ENCODE measurements at places on chromosomes 5 and 9. TPM values are rescaled to one million over a fixed set of nuclear protein-coding genes. Genes with fewer than 3 reads are reported as not detected.
A peak's percentile ranks its signal among the peaks of the same experiment; 100 is the strongest.

Gene MXD3
- total RNA-seq = 3.2 TPM

DNA sequence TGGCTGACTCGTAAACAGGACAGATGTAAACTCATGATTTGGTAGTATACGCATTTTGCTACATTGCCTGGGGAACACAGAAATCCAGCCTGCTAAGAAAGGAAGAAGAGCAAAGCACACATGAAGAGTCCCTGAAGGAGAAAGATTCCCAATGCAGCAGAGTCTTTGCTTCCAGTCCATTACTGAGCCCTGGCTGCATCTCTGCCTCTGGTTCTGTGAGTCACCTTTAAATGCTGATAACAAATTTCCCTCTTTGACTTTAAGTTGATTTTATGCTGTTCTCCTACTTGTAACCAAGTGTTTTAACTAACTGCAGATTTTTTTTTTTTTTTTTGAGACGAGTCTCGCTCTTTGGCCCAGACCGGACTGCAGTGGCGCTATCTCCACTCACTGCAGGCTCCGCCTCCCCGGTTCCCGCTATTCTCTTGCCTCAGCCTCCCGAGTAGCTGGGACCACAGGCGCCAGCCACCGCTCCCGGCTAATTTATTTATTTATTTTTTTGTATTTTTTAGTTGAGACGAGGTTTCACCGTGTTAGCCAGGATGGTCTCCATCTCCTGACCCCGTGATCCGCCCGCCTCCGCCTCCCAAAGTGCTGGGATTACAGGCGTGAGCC is 8.5 kb upstream of the PRXL2C start:
- no peaks in the 10 kb centered on the region for H3K4me1 ChIP-seq
- no peak overlapping the region for H3K4me3 ChIP-seq
- H3K27ac ChIP-seq = no peak overlapping the region
- H3K36me3 ChIP-seq = no peaks in the 10 kb centered on the region
- no peak for DNase-seq
- no peaks in the 10 kb centered on the region for H3K27me3 ChIP-seq

Gene TNFSF8
- 0.91 TPM for total RNA-seq

Gene AGXT2
- 55.0 TPM for total RNA-seq

- DNase-seq = no peak
- H3K27me3 ChIP-seq = no peaks in the 10 kb centered on the region
- no peak overlapping the region for H3K27ac ChIP-seq
- H3K4me3 ChIP-seq = no peak overlapping the region
- no peaks in the 10 kb centered on the region for H3K36me3 ChIP-seq
- no peaks in the 10 kb centered on the region for H3K4me1 ChIP-seq
Observed at GRCh38 chr9:137648396-137648795, 29.6 kb downstream of the EHMT1 start.

DNA sequence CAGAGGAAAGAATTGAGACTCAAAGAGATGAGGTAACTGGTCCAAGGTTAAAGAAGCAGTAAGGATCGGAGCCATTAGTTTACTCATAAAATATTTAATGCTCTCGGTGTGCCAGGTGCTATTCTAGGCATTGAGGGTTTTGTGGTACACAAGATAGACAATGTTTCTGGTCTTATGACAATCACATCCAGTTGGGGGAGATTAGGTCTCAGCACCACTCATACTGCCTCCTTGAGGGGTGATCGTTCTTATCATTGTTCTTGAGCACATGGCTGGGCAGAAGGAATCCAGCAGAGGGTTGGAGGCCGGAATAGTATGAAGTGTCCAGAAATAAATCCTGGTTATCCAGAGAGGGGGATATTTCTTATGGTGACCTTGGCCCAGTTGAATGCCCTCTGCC is 40.7 kb upstream of the LCP2 start:
- H3K4me1 ChIP-seq = no peaks in the 10 kb centered on the region
- no peaks in the 10 kb centered on the region for H3K27me3 ChIP-seq
- H3K36me3 ChIP-seq = no peaks in the 10 kb centered on the region
- H3K4me3 ChIP-seq = no peak overlapping the region

Gene PCDHGB1
- 0.93 TPM for total RNA-seq

- H3K36me3 ChIP-seq = no peaks in the 10 kb centered on the region
- H3K27me3 ChIP-seq = no peaks in the 10 kb centered on the region
- no peak overlapping the region for H3K27ac ChIP-seq
- H3K4me1 ChIP-seq = no peaks in the 10 kb centered on the region
- no peak overlapping the region for H3K4me3 ChIP-seq
Observed at GRCh38 chr9:105485131-105485530, 37.3 kb downstream of the FSD1L start.

GRCh38 chr9:130597228-130597627 is 17.9 kb downstream of the FUBP3 start:
- no peaks in the 10 kb centered on the region for H3K4me1 ChIP-seq
- H3K27me3 ChIP-seq = no peaks in the 10 kb centered on the region
- no peaks in the 10 kb centered on the region for H3K36me3 ChIP-seq
- DNase-seq = no peak
- H3K27ac ChIP-seq = peak overlapping the region; percentile 47

DNA sequence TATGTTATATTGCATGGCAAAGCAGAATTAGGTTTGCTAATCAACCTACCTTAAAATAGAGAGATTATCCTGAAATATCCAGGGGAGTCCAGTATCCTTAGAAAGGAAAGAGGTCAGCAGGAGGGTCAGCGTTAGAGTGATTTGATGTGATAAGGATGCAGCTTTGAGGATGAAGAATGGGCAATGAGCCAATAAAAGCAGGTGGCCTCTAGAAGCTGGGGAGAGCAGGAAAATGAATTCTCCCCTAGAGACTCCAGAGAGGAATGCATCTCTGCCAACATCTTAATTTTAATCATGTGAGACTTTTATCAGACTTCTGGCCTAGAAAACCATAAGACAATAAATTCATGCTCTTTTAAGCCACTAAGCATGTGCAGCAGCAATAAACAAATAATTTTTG is 65.7 kb upstream of the SYK start:
- H3K27ac ChIP-seq = no peak overlapping the region
- H3K36me3 ChIP-seq = no peaks in the 10 kb centered on the region
- no peak overlapping the region for H3K4me3 ChIP-seq
- no peak for DNase-seq
- no peaks in the 10 kb centered on the region for H3K4me1 ChIP-seq

Gene C7
- 49.0 TPM for total RNA-seq

DNA sequence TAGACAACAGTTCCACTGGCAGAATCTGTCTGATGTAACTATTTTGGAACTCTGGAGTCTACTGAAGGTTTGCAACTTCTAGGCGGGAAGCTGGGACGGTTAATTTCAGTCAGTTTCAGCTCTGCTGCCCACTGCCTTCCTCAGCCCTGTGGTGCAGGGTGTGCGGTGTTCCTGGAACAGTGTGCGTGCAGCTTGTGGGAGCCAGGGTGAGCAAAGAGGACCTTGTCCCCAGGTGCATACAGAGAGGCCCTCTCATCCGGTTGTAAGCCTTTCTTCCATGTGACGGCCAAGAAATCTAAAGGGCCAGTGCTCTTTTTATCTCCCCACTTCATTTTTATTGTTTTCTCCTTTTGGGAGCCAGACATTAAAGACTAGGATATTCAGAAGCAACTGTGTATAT is 114.6 kb downstream of the EHMT1 start:
- peak; percentile 67 for DNase-seq
- no peak overlapping the region for H3K27ac ChIP-seq
- no peaks in the 10 kb centered on the region for H3K36me3 ChIP-seq
- no peaks in the 10 kb centered on the region for H3K27me3 ChIP-seq
- H3K4me1 ChIP-seq = no peaks in the 10 kb centered on the region
- no peak overlapping the region for H3K4me3 ChIP-seq

GRCh38 chr9:126861707-126862103 is 1.3 kb downstream of the ZBTB34 start:
- H3K4me3 ChIP-seq = peak overlapping the region; percentile 90
- peak overlapping the region; percentile 94 for H3K27ac ChIP-seq
- H3K4me1 ChIP-seq = peaks cover 21% of the 10 kb centered on the region
- H3K36me3 ChIP-seq = peaks cover 7% of the 10 kb centered on the region

Data from right lobe of liver (tissue), 6 donors.